Endothelial cell of umbilical vein (primary cell): ENCODE measurements at places on chromosomes 3 and 15. TPM values are rescaled to one million over a fixed set of nuclear protein-coding genes. Genes with fewer than 3 reads are reported as not detected.

GRCh38 chr15:88834211-88834812 is 31.1 kb downstream of the ACAN start:
- H3K36me3 ChIP-seq, result no peaks in the 10 kb centered on the region
- H3K27me3 ChIP-seq, result no peaks in the 10 kb centered on the region
- DNase-seq, result peak; percentile 20
- H3K4me1 ChIP-seq, result no peaks in the 10 kb centered on the region

Gene HDC
- not detected in 2 replicates for total RNA-seq

- peak; percentile 9 for DNase-seq
- H3K4me1 ChIP-seq, result peaks cover 14% of the 10 kb centered on the region
- H3K36me3 ChIP-seq, result no peaks in the 10 kb centered on the region
- peak overlapping the region; percentile 65 for H3K27ac ChIP-seq
- H3K27me3 ChIP-seq, result no peaks in the 10 kb centered on the region
These were observed 42.7 kb downstream of the ZDHHC3 start for GRCh38 chr3:44932986-44933944.

Gene CKMT1B
- total RNA-seq, result not detected in 2 replicates

DNA sequence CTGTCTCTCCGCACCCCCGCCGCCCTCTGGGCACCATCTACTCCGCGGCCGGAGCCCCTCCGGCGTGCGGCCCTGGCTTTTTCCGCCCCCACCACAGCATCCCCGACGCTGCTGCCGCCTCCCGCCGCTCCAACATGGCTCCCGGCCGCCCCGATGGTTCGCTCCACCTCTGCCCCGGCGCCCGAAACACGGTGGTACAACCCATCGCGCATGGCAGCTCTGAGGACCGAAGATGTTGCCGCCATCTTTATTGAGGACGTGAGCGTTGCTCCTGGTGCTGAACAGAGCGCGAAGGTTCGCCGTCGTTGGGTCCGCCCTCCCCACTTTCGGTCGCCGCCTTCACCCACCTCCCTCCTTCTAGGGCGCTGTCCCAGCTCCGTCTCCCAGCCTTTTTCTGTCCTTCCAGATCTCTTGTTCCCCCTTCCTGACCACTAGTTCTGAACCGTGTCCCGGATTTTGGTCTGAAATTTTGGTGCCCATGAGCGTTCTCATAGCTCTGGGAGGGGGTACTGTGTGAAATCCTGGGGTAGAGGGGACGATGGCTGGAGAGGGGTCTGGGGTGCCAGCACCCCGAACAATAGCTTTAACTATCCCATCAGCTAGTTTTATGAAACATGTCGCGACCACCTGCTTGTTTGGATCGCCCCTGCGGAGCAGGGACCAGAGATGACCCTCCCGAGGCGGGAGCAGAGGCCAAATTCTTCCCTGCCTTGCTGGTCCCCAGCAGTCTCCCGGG is at the start of gene CELSR3:
CELSR3 (minus strand) TSS at position 134 of the 736 bp plus-strand sequence. CDS start 252 bp downstream, outside the sequence.
- no peaks in the 10 kb centered on the region for H3K36me3 ChIP-seq
- peaks cover 6% of the 10 kb centered on the region for H3K4me1 ChIP-seq
- H3K4me3 ChIP-seq, result peak within 1 kb of the TSS; percentile 28
- peaks cover 10% of the 10 kb centered on the region for H3K27me3 ChIP-seq

GRCh38 chr3:48466386-48467109 is 20.0 kb downstream of the ATRIP start:
- no peaks in the 10 kb centered on the region for H3K27me3 ChIP-seq
- peaks cover 34% of the 10 kb centered on the region for H3K36me3 ChIP-seq
- peak overlapping the region; percentile 45 for H3K4me3 ChIP-seq
- H3K4me1 ChIP-seq, result peaks cover 24% of the 10 kb centered on the region

DNA sequence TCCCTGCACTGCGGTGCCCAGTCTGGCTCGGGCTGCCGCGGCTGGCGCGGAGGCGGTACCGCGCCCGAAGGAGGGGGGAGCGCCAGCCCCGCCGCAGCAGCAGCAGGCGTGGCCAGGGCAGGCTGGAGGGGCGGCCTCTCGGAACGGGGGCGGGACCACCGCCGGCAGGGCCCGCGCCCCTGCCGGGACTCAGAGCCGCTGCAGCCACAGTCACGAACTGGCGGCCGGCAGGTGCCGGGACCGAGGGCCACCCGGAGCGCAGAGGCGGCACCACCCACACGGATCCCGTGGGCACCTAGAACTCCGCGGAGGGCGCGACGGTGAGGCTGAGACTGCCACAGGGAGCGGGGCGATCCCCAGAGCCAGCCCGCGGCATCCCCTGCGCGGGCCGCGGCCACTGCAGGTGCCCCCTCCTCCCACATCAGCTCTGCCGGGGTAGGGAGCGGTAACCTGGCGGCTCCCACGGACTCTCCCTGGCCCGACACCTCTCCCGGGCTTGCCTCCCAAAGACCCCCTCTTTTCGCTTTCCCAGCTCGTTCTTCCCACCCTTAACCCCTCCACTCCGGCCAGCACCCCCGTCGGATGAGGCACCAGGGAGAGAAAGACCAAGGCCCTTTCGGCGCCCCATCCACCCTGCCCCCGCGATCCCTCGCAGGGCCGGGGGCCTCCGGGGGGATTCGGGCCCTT is at the start of gene VWA5B2:
VWA5B2 (plus strand) TSS at position 192 of the 687 bp plus-strand sequence. CDS start 944 bp downstream, outside the sequence.
- peaks cover 38% of the 10 kb centered on the region for H3K27me3 ChIP-seq
- no peak within 1 kb of the TSS for H3K27ac ChIP-seq
- DNase-seq, result peak; percentile 60
- peaks cover 4% of the 10 kb centered on the region for H3K4me1 ChIP-seq

Gene LAMB2
- 374 and 423 TPM in 2 replicates for total RNA-seq

GRCh38 chr3:139937674-139938279 is 2.8 kb downstream of the CLSTN2 start:
- no peaks in the 10 kb centered on the region for H3K36me3 ChIP-seq
- no peak overlapping the region for H3K27ac ChIP-seq
- peak; percentile 34 for DNase-seq
- H3K4me3 ChIP-seq, result no peak overlapping the region
- no peaks in the 10 kb centered on the region for H3K4me1 ChIP-seq
- peaks cover 28% of the 10 kb centered on the region for H3K27me3 ChIP-seq

Gene ACY1
- 12.3 and 13.4 TPM in 2 replicates for total RNA-seq

DNA sequence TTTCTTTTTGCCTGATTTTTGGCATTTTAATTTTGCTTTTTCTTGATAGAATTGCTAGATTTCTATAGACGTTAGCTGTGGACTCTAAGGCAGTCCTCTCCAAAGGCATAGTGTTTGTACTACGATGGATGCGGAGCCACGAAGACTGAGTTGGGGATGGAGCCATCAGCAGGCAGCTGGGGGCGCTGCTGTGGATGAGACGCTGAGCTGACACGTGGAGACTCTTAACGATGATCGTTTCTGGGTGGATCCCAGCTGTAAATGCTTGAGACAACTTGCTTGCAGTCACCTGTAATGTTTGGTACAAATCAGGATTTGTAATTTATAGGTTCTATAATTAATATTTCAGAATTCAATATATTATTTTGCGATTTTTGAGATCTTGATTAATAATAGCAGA is 13.3 kb upstream of the PPP1R2 start:
- H3K4me3 ChIP-seq, result no peak overlapping the region
- no peak for DNase-seq
- H3K4me1 ChIP-seq, result no peaks in the 10 kb centered on the region
- no peaks in the 10 kb centered on the region for H3K36me3 ChIP-seq

GRCh38 chr15:96326328-96327154 is 4.0 kb upstream of the NR2F2 start:
- H3K27ac ChIP-seq, result peak overlapping the region; percentile 85
- peak; percentile 70 for DNase-seq
- H3K36me3 ChIP-seq, result no peaks in the 10 kb centered on the region
- peaks cover 57% of the 10 kb centered on the region for H3K4me1 ChIP-seq
- H3K27me3 ChIP-seq, result no peaks in the 10 kb centered on the region

DNA sequence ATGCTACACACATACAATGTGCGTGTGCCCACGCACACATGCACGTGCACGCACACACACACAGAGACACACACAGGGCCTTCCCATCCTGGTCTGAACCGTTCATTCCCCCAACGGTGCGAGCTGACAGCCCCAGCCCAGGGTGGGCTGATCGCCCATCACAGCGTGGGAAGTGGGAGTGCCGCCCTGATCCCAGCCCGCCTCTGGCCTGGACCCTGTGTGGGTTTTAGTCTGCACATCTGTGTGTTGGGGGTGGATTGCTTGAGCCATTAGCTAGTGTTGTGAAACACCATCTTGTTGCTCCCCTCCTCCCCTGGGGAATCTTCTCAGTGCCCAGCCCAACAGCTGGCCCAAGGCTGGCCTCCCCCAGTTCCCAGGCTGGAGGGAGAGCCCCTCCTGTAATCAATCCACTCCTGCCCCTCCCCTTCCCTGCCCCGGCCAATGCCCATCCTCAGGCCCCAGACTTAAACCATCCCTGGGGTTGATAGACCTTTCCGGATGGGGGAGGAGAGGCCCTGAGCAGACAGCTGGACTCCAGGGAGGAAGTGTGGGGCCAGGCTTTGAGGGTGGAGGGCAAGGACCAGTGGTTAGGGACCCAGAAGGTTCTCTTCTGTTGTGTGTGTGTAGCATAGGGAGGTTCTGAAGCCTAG is 8.3 kb downstream of the SEMA3G start:
- H3K4me1 ChIP-seq, result peaks cover 5% of the 10 kb centered on the region
- peaks cover 20% of the 10 kb centered on the region for H3K36me3 ChIP-seq
- no peaks in the 10 kb centered on the region for H3K27me3 ChIP-seq
- no peak for DNase-seq

DNA sequence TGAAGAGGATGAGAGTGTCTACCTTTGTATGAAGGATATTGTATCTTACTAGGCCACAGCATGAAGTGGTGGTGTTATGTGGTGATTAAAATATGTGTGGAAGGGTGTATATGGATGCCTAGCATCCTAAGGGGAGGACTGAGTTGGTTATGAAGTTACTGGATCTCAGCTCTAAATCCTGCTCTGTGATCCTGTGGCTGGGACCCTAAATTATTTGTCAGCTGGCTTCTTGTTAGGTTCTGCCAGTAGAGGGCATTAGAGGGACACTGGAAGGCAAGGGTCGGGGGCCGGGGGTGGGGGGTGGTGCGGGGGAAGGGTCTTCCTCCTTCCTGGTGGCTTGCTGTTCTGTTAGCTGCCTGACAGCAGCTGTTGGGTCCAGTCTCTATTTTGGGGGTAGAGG is 34.9 kb downstream of the MORF4L1 start:
- H3K27ac ChIP-seq, result no peak overlapping the region
- H3K36me3 ChIP-seq, result peaks cover 44% of the 10 kb centered on the region
- H3K4me1 ChIP-seq, result no peaks in the 10 kb centered on the region
- H3K4me3 ChIP-seq, result no peak overlapping the region
- DNase-seq, result no peak

Gene HRH1
- total RNA-seq, result 16.2 and 22.0 TPM in 2 replicates

Gene ERICH6
- total RNA-seq, result not detected in 2 replicates

- H3K36me3 ChIP-seq, result no peaks in the 10 kb centered on the region
- DNase-seq, result no peak
- no peaks in the 10 kb centered on the region for H3K27me3 ChIP-seq
- no peak overlapping the region for H3K4me3 ChIP-seq
These were observed 195.8 kb upstream of the GPR149 start for GRCh38 chr3:154625756-154626155.

Gene GPR156
- total RNA-seq, result 0.25 and 0.27 TPM in 2 replicates

- peaks cover 11% of the 10 kb centered on the region for H3K27me3 ChIP-seq
- H3K4me1 ChIP-seq, result peaks cover 5% of the 10 kb centered on the region
- H3K36me3 ChIP-seq, result no peaks in the 10 kb centered on the region
- no peak for DNase-seq
These were observed 60.9 kb upstream of the MAGI1 start for GRCh38 chr3:66099541-66100065.

- no peak overlapping the region for H3K4me3 ChIP-seq
- H3K27ac ChIP-seq, result no peak overlapping the region
- DNase-seq, result no peak
- H3K36me3 ChIP-seq, result no peaks in the 10 kb centered on the region
These were observed 133.8 kb upstream of the RARB start for GRCh38 chr3:25294169-25294805.

Gene LRTM1
- total RNA-seq, result not detected in 2 replicates

DNA sequence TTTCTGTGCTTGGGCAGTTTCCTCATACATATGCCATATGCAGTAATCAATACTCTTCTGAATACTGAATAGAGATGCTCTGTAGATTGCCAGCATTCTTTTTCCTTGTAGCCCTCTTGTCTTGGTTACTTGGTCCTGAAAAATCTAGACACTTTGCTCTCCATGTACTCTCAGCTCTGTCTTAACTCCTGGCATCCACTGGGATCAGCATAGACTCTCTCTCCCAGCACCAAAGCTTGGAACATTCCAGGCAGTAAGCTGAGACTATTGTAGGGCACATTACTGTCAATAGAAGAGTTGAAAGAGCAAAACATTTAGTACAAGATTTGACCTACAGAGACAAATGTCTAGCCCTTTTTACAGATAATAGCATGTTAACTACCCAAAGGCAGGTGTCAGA is 1100.3 kb downstream of the TBL1XR1 start:
- H3K27me3 ChIP-seq, result no peaks in the 10 kb centered on the region
- no peak overlapping the region for H3K4me3 ChIP-seq
- no peak for DNase-seq
- no peaks in the 10 kb centered on the region for H3K4me1 ChIP-seq
- no peaks in the 10 kb centered on the region for H3K36me3 ChIP-seq
- no peak overlapping the region for H3K27ac ChIP-seq

GRCh38 chr3:86937306-86937791 is 53.6 kb downstream of the VGLL3 start:
- H3K4me1 ChIP-seq, result no peaks in the 10 kb centered on the region
- H3K27ac ChIP-seq, result no peak overlapping the region
- no peak overlapping the region for H3K4me3 ChIP-seq
- no peaks in the 10 kb centered on the region for H3K36me3 ChIP-seq
- no peak for DNase-seq

Gene SACM1L
- 35.4 and 39.9 TPM in 2 replicates for total RNA-seq

DNA sequence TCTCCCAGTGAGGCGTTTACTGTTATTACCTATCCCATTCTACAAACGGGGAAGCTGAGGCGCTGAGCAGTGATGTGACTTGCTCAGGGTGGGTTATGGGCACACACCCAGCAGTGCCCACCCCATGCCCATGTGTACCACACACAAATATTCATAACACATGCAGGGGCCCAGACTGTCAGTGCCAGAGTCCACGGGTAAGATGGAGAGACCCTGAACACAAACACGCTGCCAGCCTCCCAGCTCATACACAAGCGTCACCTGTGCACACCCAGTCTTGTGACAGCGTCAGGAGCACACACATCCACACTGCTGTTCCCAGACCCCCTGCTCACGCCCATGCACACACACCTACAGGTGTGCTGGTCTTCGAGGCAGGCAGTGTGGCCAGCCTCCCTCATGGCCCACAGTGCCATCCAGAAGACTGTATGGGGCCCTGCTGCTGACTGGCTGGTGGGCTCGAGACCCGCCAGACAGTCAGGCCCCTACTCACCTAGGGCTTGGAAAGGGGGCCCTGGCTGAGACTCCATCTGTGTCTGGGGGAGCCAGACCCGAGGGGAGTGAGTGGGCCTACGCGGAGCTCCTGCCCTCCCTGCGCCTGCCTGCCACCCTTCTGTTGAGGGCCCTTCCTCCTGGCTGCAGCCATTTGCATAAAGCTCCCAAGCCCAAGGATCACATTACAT is 39.4 kb downstream of the DNAJB8 start:
- no peak for DNase-seq
- H3K36me3 ChIP-seq, result no peaks in the 10 kb centered on the region
- H3K4me3 ChIP-seq, result no peak overlapping the region

GRCh38 chr3:142912402-142913172 is 23.7 kb upstream of the PCOLCE2 start:
- no peak for DNase-seq
- H3K36me3 ChIP-seq, result no peaks in the 10 kb centered on the region
- no peaks in the 10 kb centered on the region for H3K4me1 ChIP-seq
- H3K27me3 ChIP-seq, result peaks cover 5% of the 10 kb centered on the region
- H3K4me3 ChIP-seq, result no peak overlapping the region

Gene USP50
- not detected in 2 replicates for total RNA-seq
